ENCODE measurements at places on chromosomes 4 and X. TPM values are rescaled to one million over a fixed set of nuclear protein-coding genes. Genes with fewer than 3 reads are reported as not detected.
A peak's percentile ranks its signal among the peaks of the same experiment; 100 is the strongest.

The MAGEE2 gene
- total RNA-seq, result not detected

The TRIML1 gene
- total RNA-seq, result not detected

GRCh38 chrX:46561824-46562657, 11.5 kb upstream of the CHST7 start:
- H3K4me1 ChIP-seq, result no peaks in the 10 kb centered on the region
- DNase-seq, result no peak
- no peaks in the 10 kb centered on the region for H3K36me3 ChIP-seq
- H3K27ac ChIP-seq, result no peak overlapping the region
- no peak overlapping the region for H3K4me3 ChIP-seq
- no peaks in the 10 kb centered on the region for H3K27me3 ChIP-seq

DNA sequence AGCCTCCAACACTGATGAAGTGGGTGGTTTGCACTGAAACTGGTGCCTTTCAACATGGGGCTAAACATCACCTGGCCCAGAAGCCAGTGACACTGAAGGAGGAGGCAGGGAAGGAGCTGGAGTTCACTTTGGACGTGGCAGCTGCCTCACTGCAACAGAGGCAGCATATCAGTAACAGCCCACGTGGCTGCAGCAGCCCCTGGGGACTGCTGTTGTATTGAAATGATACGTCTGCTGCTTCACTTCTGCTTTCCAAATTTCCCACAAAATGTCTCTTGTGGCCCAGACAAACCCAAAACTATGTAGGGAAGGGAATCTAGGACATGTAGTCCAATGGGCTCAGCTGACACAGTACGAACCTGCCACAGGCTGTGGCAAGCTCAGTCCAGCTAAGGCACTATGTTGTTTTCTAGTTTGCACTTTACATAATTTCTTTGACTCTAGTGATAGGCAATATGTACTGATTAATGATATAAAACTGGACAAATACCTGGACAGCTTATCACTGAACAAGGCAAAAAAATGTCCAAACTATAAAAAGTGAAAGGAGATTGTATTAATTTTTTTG, 84.7 kb upstream of the RAPGEF2 start:
- H3K4me1 ChIP-seq, result no peaks in the 10 kb centered on the region
- no peaks in the 10 kb centered on the region for H3K27me3 ChIP-seq
- no peak for DNase-seq
- H3K36me3 ChIP-seq, result no peaks in the 10 kb centered on the region
- no peak overlapping the region for H3K27ac ChIP-seq
- no peak overlapping the region for H3K4me3 ChIP-seq

The EREG gene
- 0.59 TPM for total RNA-seq

DNA sequence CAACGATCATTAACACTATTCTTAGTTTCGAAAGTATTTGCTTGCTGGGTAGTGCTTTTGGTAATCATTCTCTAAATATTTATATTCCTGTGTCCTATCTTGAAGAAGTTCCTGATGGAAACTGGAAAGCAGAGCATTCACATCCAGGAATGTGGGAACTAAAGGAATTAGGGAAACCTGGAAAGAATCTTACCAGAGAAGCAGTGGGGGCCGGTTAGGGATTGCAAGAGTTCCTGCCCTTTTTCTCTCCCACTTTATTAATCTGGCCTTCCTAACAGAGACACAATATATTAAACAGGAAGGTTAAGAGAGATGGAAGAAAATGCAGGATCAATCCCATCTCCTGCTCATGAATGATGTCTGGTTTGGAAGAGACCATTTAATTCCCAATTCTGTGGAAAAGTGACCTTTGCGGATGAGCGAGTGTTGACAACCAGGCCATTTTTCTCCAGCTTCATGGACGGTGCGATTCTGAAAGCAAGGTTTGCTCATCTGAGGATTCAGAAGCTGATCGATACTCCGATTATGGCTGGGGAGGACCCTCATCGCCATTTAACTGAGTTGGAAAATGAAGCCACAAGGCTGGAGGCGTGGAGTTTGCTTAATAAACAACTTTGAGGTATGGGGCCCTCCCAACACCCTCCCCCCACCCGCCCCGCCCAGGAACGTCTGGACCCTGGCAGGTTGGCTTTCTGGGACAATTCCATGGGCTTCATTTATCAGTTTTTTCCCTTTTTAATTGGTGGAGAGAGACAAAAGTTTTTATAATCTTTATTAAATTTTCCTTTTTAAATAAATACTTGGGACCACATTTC, 52.3 kb downstream of the C4orf51 start:
- peaks cover 14% of the 10 kb centered on the region for H3K4me1 ChIP-seq
- no peak overlapping the region for H3K27ac ChIP-seq
- no peaks in the 10 kb centered on the region for H3K27me3 ChIP-seq
- peak overlapping the region; percentile 76 for H3K4me3 ChIP-seq

DNA sequence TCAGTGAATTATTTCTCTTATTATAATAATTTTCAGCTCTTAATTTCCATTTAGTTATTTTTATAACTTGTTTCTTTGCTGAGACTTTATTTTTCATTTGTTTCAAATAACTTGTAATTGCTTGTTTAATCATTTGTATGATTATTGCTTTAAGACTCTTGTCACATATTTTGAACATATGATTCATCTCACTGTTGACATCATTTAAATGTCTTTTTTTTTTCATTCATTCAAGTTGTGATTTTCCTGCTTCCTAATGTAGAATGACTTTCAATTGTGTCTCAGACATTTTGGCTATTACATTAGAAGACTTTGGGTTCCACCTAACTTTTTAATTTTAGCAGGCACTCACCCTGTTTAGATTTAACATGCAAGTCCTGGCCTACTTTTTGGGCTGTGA, 234.8 kb upstream of the DIPK2B start:
- H3K27ac ChIP-seq, result no peak overlapping the region
- no peak overlapping the region for H3K4me3 ChIP-seq
- no peaks in the 10 kb centered on the region for H3K27me3 ChIP-seq
- DNase-seq, result no peak

GRCh38 chr4:12692815-12693214, 791.3 kb downstream of the RAB28 start:
- no peak for DNase-seq
- H3K27ac ChIP-seq, result no peak overlapping the region
- H3K27me3 ChIP-seq, result no peaks in the 10 kb centered on the region

- no peak overlapping the region for H3K4me3 ChIP-seq
- DNase-seq, result no peak
- no peaks in the 10 kb centered on the region for H3K27me3 ChIP-seq
Observed at GRCh38 chr4:90099812-90100211, 27.4 kb upstream of the CCSER1 start.

- no peaks in the 10 kb centered on the region for H3K27me3 ChIP-seq
- DNase-seq, result no peak
- no peaks in the 10 kb centered on the region for H3K4me1 ChIP-seq
- no peaks in the 10 kb centered on the region for H3K36me3 ChIP-seq
- no peak overlapping the region for H3K27ac ChIP-seq
Observed at GRCh38 chr4:142832022-142832421, 14.1 kb downstream of the INPP4B start.

DNA sequence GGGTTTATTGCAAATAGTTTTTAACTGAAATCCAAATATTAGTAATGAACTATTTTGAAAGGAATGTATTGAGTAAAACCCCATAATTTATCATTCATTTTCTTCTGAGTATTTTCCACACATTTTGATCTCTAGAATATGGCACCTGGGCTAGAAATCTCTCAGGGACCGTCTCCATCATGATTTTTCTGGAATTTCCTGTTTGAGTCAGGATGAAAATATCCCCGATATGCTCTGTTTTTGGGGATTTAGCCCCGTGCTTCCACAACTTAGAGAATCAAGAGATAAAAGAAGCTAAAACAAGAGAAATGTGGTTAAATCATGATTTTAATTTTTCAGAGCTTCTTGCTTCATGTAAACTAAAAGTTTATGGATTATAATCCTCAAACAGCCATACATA, 114.2 kb downstream of the SPCS3 start:
- no peaks in the 10 kb centered on the region for H3K36me3 ChIP-seq
- H3K27me3 ChIP-seq, result no peaks in the 10 kb centered on the region
- H3K27ac ChIP-seq, result no peak overlapping the region
- H3K4me1 ChIP-seq, result no peaks in the 10 kb centered on the region
- H3K4me3 ChIP-seq, result no peak overlapping the region

DNA sequence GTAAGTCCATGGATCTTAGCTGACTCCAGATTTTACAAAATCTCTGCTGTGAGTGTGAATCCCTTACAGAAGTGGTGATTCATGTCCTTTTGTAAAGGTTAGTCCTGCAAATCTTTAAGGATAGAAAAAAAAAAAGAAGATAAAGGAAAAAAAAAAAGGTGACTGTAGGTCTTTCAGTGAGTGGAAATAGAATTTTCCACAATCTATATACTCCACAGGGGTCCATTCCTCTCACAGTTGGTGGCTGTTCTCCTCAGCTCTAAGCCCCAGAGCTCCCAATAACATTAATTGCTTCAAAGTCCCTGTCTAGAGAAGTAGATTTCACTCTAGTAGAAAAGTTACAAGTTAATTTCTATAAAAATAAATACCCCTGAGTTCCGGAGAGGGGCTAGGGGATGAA, 189.1 kb downstream of the NDST4 start:
- no peak overlapping the region for H3K4me3 ChIP-seq
- no peak overlapping the region for H3K27ac ChIP-seq
- no peaks in the 10 kb centered on the region for H3K4me1 ChIP-seq
- H3K27me3 ChIP-seq, result no peaks in the 10 kb centered on the region
- no peaks in the 10 kb centered on the region for H3K36me3 ChIP-seq
- DNase-seq, result no peak

DNA sequence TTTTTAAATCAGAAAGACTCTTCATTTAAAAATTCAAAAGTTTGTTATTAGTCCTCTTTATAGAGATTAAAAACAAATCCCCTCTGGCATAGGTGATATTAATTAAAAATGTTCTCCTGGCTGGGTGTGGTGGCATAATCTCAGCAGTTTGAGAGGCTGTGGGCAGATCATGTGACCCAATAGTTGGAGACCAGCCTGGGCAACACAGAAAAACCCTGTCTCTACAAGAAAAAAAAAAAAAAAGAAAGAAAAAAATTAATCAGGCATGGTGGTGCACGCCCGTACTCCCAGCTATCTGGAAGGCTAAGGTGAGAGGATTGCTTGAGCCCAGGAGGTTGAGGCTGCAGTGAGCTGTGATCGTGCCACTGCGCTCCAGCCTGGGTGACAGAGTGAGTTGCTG, 38.9 kb downstream of the RASGEF1B start:
- H3K27ac ChIP-seq, result no peak overlapping the region
- no peaks in the 10 kb centered on the region for H3K27me3 ChIP-seq
- no peak overlapping the region for H3K4me3 ChIP-seq
- no peaks in the 10 kb centered on the region for H3K4me1 ChIP-seq
- H3K36me3 ChIP-seq, result peaks cover 17% of the 10 kb centered on the region

GRCh38 chrX:135114392-135114791, 5.9 kb downstream of the ETDB start:
- no peaks in the 10 kb centered on the region for H3K4me1 ChIP-seq
- H3K27me3 ChIP-seq, result no peaks in the 10 kb centered on the region
- no peak for DNase-seq
- no peak overlapping the region for H3K4me3 ChIP-seq
- H3K36me3 ChIP-seq, result no peaks in the 10 kb centered on the region
- H3K27ac ChIP-seq, result no peak overlapping the region

GRCh38 chrX:13885591-13885990, 68.7 kb upstream of the GPM6B start:
- H3K4me1 ChIP-seq, result no peaks in the 10 kb centered on the region
- no peaks in the 10 kb centered on the region for H3K27me3 ChIP-seq
- no peak for DNase-seq

GRCh38 chr4:169998981-169999380, 27.2 kb downstream of the MFAP3L start:
- no peaks in the 10 kb centered on the region for H3K4me1 ChIP-seq
- no peak for DNase-seq
- H3K4me3 ChIP-seq, result no peak overlapping the region
- H3K27ac ChIP-seq, result no peak overlapping the region
- H3K27me3 ChIP-seq, result no peaks in the 10 kb centered on the region
- no peaks in the 10 kb centered on the region for H3K36me3 ChIP-seq

DNA sequence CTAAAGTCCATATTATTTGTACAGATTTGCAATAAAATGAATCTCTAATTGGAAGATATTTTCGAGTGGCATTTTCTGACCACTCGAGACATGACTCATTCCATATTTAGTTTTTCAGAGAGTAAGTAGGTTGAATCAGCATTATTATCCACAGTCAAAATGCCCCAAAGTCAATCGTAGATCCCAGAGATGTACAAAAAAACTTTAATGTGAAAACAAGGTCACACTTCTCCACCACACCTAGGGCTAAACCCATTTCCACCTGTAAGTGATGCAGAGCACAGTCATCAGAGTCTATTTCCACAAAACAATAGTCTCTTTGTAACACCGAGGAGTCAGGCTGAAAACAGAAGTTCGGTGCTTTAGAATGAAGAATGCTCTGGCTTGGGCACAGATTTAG, 117.1 kb upstream of the TENM3 start:
- H3K4me3 ChIP-seq, result no peak overlapping the region
- no peaks in the 10 kb centered on the region for H3K27me3 ChIP-seq
- no peaks in the 10 kb centered on the region for H3K4me1 ChIP-seq
- no peak overlapping the region for H3K27ac ChIP-seq
- no peaks in the 10 kb centered on the region for H3K36me3 ChIP-seq

DNA sequence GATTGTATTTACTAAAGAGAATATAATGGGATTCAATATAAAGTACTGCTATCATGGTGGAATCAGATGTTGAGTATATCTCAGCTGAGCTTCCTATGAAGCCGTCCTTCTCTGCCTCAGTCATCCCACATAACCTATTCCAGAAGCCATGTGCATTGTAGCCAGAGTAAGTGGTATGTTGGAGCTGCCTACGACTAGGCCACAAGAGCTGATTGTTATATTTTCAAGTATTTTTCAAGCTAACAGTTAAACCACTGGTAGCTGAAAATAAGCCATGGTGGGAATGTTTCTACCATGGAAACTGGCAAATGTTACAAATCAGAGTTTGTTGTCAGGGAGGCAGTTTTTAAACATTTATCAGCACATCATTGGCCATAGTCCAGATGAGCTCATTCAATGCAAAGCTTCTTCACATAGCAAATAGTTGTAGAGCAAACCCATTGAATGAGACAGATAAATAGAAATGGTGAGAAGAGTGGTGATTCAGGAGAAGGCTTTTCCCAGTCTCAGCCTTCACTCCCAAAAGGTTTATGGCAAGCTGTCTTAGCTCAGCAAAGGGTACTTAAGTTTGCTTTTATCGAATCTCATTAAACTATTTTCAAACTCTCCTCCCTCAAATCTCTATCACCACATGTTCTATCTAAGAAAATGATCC, 436.4 kb downstream of the PCDH19 start:
- no peaks in the 10 kb centered on the region for H3K4me1 ChIP-seq
- no peak for DNase-seq
- H3K27me3 ChIP-seq, result no peaks in the 10 kb centered on the region

- DNase-seq, result no peak
- H3K4me1 ChIP-seq, result no peaks in the 10 kb centered on the region
- H3K36me3 ChIP-seq, result no peaks in the 10 kb centered on the region
- peaks cover 11% of the 10 kb centered on the region for H3K27me3 ChIP-seq
- no peak overlapping the region for H3K4me3 ChIP-seq
Observed at GRCh38 chr4:154526151-154526550, 24.0 kb downstream of the PLRG1 start.

The CLIC2 gene
- 0.89 TPM for total RNA-seq

The PIR gene
- total RNA-seq, result not detected
